ENCODE measurements at places on chromosomes 1 and 21. TPM values are rescaled to one million over a fixed set of nuclear protein-coding genes. Genes with fewer than 3 reads are reported as not detected.

Gene BCAN
- not detected for total RNA-seq

Gene GSTM1
- total RNA-seq = not detected

Gene LAD1
- total RNA-seq = 72.5 TPM

Gene CSRP1
- total RNA-seq = 630 TPM

Gene IL6R
- 9.5 TPM for total RNA-seq

Gene CRABP2
- 77.1 TPM for total RNA-seq

Gene ELOA
- total RNA-seq = 30.2 TPM

Gene PRKACB
- 9.5 TPM for total RNA-seq

Gene OR10Z1
- not detected for total RNA-seq

Gene FAM78B
- total RNA-seq = not detected

Gene TLR5
- total RNA-seq = under 0.01 TPM

Gene RAB25
- total RNA-seq = 47.5 TPM

Gene TAS1R3
- not detected for total RNA-seq

Gene SDC3
- total RNA-seq = 25.6 TPM

Gene FBXO42
- 11.9 TPM for total RNA-seq

Gene MMP23B
- 15.0 TPM for total RNA-seq

Gene HECTD3
- total RNA-seq = 36.6 TPM

Gene C1orf53
- 0.40 TPM for total RNA-seq

Gene LEFTY2
- 0.36 TPM for total RNA-seq

Gene IGSF3
- total RNA-seq = 21.4 TPM

Gene ADARB1
- total RNA-seq = 2.2 TPM

Gene HMCN1
- total RNA-seq = 1.6 TPM

Gene TOR1AIP1
- 50.5 TPM for total RNA-seq

Gene WNT2B
- total RNA-seq = 0.80 TPM

Gene PCP4
- not detected for total RNA-seq

Gene TMCC2
- 5.0 TPM for total RNA-seq

Gene ARHGEF16
- total RNA-seq = 36.6 TPM

Gene PSMG1
- 120 TPM for total RNA-seq

Gene KIF26B
- total RNA-seq = 2.8 TPM

Gene SHE
- not detected for total RNA-seq

Gene OLIG2
- total RNA-seq = not detected

Gene PGLYRP3
- total RNA-seq = not detected

Gene KCNK1
- 9.8 TPM for total RNA-seq

Gene CDK18
- total RNA-seq = 4.6 TPM

All from epithelial cell of proximal tubule (primary cell).